ENCODE measurements at places on chromosomes 2 and 18.
A peak's percentile ranks its signal among the peaks of the same experiment; 100 is the strongest.

- peak; percentile 58 for DNase-seq
These were observed 12.8 kb downstream of the SLC30A3 start for GRCh38 chr2:27249891-27250651.

DNA sequence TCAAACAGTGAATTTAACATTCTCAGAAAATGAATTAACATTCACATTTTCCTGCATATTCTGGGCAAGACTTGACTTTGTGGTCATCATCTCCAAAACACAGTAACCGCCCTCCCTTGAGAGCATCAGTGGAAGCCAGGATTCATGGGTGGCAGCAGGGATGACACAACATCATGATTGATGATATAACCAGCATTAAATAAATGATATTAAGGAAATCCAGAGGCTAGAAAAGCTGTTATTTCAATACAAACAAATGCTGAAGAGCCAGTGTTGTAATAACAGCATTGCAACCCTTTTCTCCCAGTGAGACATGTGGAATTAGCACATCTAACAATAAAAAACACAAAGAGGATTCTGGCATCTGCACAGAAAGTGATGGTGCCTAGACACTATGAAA is 41.1 kb downstream of the CDC42EP3 start:
- DNase-seq: no peak

DNA sequence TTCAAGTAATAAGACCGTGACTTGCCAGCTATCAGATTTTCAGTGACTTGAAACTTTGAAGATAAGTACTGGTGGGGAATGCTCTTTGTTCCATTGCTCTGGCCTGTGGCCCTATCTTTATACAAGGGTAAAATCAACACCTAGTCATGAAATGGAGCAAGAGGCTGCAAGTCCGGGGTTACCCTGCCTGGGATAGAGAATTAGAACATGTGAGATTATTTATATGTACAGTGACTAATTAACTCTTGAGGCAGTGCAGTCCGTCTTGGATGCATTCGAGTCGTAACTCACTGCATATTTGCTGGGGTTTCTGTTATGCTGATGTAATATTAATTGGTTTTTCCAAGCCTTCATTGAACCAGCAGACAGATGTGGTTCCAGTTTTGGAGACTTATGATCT is 105.8 kb upstream of the LYPD6 start:
- no peak for DNase-seq

- no peak for DNase-seq
These were observed 1.7 kb downstream of the VAPA start for GRCh38 chr18:9915291-9916076.

DNA sequence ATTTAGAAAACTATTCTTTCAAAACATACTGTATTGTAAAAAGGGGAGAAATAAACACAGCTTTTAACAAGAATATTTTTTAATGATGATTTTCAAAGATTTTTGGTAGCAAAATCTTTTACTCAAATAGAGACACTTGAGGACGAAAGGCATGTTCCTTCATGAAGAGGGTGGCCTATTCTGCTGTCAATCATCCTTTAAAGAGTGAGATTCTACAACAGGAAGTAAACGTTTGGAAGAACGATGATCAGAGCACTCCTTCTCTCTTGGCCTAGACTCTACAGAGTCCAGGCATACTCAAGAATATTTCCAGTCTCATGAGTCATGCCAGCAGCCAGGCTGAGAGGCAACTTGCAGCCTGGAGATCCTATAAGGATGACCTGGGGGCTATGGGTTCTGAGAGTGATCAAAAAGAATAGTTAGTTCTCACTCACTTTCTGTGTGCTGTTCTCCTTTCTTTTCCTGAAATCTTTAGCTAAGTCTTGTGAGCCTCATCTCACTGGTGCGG is 62.4 kb upstream of the TCF4 start:
- DNase-seq: no peak

GRCh38 chr18:40524881-40525280 is 1430.2 kb upstream of the PIK3C3 start:
- DNase-seq: no peak

DNA sequence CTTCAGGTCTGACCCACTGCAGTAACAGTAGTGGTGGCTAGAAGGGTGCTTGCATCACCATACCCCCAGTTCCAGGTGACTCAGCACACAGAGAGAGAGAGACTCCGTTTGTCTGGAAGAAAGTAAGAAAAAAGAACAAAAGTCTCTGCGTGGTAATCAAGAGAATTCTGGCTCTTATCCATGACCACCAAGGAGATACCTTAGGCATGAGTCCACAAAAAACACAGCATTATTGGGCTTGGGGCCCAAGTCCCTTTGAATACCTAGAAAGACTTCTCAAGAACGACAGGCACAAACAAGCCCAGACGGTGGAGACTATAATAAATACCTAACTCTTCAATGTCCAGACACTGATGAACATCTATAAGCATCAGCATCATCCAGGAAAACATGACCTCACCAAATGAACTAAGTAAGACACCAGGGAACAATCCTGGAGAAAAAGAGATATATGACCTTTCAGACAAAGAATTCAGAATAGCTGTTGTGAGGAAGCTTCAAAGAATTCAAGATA is 21.7 kb upstream of the BAZ2B start:
- DNase-seq: no peak

DNA sequence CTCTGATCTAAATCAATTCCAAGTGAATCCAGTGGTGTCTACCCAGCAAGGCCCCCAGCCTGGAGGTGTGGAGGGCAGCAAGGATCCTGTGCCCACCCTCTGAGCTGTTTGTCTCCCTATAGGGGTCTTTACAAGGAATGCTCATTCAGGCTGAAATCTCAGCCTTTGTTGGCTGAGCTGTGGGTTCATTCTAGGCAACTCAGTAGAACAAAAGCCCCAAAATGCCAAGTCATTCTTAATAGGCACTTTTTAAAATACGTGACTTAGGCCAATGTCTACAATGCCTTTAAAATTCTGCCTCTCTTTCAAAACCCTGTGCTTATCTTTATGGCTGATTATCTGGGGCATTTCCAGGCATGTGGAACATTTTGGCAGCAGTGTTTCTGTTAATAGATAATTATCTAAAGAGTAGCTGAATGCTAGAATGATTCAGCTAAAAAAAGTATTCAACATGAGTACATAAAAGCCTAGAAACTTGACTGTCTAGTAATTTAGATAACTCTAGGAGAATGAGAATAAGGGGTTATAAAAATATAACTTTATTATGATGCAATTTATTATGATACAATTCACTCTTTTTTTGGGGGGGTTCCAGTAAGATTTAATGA is 7.4 kb downstream of the UGT1A6 start:
- DNase-seq: peak; percentile 31

- no peak for DNase-seq
These were observed 42.6 kb upstream of the MTCL1 start for GRCh38 chr18:8662560-8663255.

GRCh38 chr2:159044804-159045286 is 76.4 kb downstream of the TANC1 start:
- peak; percentile 35 for DNase-seq

DNA sequence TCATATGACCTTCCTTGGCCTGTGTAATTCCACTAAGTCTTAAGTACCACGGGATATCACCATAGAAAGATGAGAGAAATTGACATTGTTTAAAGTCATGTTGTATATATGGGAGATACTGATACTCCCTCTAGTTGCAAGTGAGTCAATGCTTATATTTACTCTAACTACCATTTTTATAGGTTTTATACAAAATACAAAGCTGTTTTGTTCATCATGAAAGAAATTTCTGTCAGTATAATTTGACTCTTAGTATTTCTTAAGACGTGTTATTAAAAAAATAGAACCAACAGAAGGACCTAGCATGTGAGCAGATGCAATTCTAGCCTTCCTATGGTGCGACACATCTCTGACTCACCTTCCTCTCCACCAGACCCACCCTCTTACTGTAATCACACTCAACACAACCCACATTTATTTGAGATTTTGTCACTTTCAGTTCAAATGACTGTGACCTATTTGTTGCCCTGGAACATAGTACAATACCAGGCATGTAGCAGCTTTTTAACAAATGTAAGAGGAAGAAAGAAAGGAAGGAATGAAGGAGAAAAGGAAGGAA is 453.1 kb downstream of the CMPK2 start:
- no peak for DNase-seq

DNA sequence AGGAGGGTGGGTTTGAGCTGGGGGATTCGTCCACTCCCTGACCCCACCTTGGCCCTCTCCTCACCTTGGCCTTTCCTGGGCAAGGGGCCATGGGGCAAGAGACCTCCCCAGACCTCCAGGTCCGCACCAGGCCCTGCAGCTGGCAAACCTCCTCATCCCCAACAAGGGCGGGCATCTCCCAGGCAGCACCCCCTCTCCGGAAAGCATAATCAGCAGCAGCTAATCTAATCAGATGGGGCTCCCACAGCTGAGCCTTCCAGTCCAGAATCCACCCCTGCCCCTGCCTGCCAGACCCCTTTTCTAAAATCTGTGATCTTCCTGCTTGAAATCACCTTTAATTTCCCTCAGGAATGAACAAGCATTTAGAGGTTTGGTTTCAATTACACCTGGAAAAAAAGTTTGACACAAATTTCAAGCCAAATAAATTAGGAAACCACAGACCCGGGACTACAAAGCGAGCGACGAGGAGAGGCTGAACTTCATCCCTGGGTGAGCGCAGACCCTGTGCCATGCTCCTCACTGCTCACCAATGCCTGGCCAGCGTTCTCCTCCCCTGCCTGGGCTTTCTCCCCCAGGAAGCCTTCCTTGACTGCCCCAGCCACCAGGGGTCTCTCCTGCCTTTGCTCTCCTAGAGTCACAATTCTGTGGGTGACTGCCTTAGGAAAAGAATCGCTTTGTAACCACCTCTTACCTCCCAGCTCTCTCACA is 143.0 kb upstream of the MYCN start:
- no peak for DNase-seq

DNA sequence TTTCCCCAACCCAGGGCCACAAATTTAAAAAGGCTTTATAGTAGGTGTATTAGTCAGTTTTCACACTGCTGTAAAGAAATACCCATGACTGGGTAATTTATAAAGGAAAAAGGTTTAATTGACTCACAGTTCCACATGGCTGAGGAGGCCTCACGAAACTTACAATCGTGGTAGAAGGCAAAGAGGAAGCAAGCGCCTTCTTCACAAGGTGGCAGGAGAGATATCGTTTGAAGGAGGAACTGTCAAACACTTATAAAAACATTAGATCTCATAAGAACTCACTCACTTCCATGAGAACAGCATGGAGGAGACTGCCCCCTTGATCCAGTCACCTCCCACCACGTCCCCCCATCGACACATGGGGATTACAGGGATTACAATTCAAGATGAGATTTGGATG is 70.4 kb downstream of the FECH start:
- DNase-seq: no peak

GRCh38 chr2:109446278-109447131 is 167.3 kb downstream of the SEPTIN10 start:
- DNase-seq: no peak

DNA sequence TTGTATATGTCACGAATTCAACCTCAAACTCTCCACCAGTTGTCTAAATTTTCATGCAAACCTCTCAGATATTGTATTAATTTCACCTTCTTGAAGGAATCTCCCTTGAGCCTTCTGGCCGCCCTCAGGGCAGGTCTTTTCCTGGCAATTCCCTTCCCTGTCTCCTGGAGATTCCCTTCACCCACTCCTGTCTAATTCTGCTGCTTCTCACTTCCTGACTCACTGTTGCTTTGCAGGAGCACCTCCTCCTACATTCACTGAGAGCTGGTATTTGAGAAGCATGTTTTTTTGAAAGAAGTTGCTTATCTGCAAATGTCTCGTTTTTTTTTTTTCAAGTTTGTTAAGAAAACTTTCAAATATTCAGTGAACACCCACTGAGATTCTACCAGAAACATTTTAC is 79.9 kb upstream of the OTOS start:
- no peak for DNase-seq

DNA sequence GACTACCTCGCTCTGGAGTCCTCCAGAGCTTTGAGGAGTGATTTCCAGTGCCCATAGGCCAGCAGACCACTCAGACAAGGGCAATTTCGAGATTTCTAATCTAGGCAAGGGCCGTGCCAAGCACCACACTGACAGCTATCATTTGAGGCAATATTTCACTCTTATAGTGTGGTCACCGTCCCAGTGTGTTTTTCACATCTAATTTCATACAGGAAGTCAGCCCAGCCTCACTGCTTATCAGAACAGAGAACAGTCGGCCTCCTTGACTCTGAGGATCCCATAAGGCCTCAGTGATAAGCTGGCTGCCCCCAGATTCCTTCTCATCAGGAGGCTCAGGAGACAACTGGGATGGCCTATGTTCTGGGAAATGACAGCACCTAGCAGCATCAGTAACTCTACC is 581 bp downstream of the CAPN14 start:
- no peak for DNase-seq

- no peak for DNase-seq
These were observed 79.4 kb upstream of the SP3 start for GRCh38 chr2:174044556-174044955.

DNA sequence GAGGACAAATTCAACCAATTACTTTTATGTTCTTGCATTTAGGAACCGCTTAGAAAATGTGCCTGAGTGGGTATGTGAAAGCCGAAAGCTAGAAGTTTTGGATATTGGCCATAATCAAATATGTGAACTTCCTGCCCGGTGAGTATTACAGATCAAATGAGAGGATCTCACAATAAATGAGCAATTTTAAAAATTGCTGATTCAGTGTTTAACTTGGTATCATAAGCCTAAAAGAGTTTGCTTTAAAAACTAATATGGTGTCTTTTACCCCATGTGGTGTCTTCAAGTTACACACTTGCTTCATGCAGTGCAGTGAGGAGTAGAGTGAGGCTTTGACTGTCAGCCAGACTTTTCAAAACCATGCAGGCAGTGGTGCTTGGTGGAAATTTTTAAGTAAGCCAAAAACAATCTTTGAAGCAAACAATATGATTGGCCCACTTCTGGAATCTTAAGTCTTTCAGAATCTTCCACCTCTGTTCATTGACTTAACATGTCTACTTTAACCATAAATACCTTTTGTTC is 199.6 kb downstream of the PHLPP1 start:
- no peak for DNase-seq

DNA sequence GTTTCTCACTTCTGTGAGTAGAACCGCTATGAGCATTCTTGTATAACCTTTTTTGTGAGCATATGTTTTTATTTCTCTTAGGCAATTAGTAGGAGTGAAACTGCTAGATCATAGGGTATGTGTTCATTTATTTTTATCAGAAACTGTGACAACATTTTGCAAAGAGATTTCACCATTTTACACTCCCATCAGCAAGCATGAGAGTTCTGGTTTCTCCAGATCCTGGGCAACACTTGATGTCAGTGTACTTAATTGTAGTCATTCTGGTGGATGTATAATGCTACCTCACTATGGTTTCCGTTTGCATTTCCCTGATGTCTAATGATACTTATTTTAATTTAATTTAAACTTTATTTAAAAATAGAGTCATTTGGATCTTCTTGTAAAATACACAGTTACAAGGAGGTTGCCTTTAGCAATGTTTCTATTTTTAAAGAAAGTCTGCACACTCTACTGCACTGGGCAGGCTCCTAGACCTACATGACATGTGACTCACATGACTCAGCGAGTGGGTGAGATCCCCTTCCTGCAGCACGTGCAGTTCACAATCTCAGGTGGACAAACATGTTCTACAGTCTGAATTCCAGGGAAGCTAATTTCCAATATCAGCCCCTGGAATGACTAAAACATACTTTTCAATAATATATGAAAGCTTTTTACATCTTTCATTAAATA is 127.0 kb upstream of the BCL2L11 start:
- no peak for DNase-seq

GRCh38 chr18:50671376-50671775 is 111.5 kb downstream of the MAPK4 start:
- no peak for DNase-seq
